ENCODE measurements at places on chromosomes 3 and 15.

DNA sequence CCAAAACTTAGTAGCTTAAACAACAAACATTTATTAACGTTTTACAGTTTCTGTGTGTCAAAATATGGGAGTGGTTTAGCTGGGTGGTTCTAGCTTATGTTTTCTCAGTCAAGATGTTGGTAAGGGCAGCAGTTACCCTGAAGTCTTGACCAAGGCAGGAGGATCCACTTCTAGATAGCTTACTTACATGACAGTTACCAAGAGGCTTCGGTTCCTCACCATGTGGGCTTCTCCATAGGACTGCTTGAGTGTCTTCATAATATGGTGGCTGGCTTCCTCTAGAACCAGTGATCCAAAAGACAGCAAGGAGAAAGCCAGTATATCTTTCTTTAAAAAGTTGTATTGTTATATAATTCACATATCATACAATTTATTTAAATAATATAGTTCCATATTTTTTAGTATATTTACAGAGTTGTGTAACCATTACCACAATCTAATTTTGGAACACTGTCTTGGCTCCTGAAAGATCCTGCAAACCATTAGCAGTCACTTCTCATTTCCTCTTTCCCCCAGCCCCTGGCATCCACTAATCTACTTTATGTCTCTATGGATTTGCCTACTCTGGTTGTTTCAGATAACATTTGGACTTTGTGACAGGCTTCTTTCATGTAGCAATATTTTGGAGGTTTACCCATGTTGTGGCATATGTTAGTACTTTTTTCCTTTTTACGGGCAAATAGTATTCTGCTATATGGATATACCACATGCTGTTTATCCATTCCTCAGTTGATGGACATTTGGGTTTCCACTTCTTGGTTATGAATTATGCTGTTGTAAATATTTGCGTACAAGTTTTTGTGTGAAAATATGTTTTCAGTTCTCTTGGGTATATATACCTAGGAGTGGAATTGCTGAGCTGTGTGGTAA, 33.3 kb downstream of the MAPK6 start:
- no peak for DNase-seq

GRCh38 chr15:91261345-91261744, 161.3 kb downstream of the SV2B start:
- DNase-seq = no peak

DNA sequence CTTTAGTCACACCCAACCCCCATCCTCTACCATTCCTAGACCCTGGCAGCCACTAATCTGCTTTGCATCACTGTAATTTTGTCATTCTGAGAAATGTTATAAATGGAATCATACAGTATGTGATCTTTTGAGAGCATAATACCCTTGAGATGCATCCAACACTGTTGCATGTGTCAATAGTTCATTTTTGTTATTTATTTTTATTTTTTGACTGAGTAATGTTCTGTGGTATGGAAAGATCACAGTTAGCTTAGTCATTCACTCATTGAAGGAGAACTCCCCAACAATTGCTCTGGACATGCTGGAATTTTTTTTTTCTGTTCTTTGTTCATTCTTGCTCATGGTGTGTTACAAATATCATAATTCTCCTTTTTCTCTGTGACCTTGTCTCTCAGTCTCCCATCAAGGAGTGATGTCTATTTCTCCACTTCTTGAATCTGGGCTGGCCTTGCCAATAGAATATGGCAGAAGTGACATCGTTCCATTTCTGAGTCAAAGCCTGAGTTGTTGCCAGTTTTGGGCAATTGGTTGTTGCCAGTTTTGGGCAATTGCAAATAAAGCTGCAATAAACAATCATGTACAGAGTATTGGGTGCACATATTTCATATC, 6.8 kb upstream of the ADPGK start:
- no peak for DNase-seq

DNA sequence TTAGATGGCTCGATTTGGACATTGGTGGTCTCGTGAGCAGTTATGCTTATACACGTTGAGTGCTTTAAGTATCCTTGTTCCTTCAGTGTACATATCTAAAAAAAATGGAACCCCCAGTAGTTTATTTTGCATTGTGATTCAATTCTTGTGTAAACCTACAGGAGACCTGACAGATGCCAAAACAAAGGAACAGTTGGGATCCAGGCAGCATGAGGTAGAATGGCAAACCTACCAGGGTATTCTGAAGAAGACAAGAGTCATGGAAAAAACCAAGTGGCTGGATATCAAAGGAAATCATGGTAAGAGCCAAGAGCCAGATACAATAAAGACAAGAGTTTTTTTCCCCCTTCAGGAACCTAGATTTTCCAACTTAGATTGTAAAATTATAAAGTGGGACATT, 2.0 kb downstream of the TMEM62 start:
- DNase-seq = no peak

- DNase-seq = no peak
These were observed 578.1 kb upstream of the NECTIN3 start for GRCh38 chr3:110493438-110494092.

- DNase-seq = no peak
These were observed 705.5 kb downstream of the DIPK2A start for GRCh38 chr3:144677103-144677502.

- DNase-seq = no peak
These were observed 10.0 kb upstream of the ATP2B2 start for GRCh38 chr3:10515396-10515795.

DNA sequence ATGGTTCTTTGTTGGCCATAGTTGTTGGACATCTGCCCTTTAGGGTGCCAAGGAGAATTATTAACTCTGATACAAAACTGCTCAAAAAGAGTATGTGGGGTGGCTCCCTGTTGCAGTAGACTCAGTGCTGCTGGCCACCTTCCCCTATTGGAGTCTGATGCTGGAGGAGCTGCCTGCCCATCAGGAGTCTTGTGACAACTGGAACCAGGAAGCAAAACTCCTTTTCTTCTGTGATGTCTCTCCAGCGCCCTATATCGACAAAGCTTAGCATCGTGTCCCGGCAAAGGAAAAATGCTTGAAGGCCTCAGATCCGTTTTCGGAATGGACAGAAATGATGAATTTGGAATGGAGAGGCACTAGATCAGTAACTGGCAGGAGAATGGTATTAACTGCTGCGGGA, 23.5 kb downstream of the PAK2 start:
- no peak for DNase-seq

GRCh38 chr3:166169681-166170080, 332.5 kb upstream of the BCHE start:
- DNase-seq = no peak
